ENCODE measurements at places on chromosomes 5 and 9. TPM values are rescaled to one million over a fixed set of nuclear protein-coding genes. Genes with fewer than 3 reads are reported as not detected.

Gene CD14
- total RNA-seq = 0.38 TPM

GRCh38 chr9:91421128-91421765, 2.4 kb downstream of the NFIL3 start:
- peak; percentile 57 for DNase-seq

DNA sequence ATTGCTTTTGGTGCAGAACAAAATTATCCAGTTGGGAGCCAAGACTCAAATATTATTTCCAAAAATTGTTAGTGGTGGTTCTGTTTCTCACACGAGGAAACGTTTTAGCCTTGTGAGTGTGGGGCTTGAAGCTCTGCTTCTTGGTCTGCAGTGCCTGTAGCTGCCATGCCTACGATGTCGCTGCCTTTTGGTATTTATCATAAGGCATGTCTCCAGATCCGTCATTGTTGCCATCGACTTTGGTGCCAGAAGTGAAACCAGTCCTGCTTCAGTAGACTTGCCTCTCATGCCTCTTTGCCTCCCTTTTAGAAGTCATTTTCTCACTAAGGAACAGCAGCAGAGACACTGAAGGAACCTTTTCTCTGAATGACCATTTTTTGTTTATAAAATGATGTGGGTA, 29.7 kb upstream of the CATSPER3 start:
- DNase-seq = no peak

- DNase-seq = no peak
These were observed 105.1 kb downstream of the ADRB2 start for GRCh38 chr5:148931453-148932057.

GRCh38 chr5:115961381-115962238, 665 bp upstream of the LVRN start:
- no peak for DNase-seq
